ENCODE measurements at places on chromosomes 12 and 14.

DNA sequence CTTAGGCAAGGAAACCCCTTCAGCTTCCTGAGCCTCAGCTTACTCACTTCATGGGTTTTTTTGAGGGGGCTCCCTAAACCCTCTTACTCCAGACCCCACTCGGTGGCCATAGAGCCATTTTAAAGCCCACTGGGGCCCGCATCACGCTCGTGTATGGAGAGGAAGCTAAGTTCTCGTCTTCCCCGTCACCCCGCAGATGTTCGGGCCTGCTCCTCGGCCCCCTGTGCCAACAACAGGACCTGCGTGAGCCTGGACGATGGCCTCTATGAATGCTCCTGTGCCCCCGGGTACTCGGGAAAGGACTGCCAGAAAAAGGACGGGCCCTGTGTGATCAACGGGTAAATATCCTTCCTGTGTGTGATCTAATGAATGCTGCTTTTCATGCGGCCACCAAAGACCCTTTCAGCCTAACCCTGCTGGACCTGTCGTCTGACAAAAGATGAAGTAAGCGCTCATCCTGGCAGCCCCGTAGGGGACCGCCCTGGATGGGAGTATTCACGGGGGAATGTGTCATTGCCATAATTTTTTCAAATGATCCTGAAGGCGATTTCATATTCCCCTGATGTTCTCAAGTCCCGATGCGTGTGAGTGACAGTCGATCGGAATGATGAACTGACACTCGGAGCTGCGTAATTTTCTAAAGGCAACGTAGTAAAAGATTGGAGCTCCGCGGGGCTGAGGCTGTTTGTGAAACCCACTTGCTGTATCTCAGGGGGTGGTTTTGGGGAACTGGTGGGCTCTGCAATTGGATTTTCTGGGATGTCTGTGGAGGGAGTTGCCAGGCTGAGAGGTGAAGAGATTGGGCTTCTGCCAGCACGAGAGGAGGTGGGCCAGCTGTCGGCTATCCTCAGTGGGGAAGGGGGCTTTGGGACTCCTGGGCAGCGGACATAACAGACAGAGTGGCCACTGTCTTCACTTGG lies 5.4 kb downstream of the DLK1 start:
- DNase-seq: no peak

GRCh38 chr12:79690142-79690637 lies 574 bp downstream of the PAWR start:
- no peak for DNase-seq

DNA sequence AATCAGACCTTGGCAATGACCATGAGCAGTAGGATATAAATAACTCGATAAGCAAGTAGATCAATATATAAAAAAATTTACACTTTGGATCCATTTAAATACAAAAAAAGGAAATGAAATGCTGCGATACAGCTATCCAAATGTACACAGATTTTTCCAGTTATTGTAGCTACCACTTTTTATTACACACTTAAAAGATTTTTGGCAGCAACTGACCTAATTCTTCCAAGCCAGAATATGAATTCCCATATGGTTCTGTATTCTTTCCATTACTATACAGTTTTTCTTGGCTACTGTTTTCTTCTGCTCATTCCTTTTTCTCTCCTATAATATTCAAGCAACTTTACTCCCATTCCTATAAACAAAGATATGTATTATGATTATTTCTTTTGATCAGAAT lies 52.2 kb downstream of the TMTC1 start:
- no peak for DNase-seq

- no peak for DNase-seq
Measured at GRCh38 chr12:80100591-80100990, 1.3 kb downstream of the OTOGL start.

DNA sequence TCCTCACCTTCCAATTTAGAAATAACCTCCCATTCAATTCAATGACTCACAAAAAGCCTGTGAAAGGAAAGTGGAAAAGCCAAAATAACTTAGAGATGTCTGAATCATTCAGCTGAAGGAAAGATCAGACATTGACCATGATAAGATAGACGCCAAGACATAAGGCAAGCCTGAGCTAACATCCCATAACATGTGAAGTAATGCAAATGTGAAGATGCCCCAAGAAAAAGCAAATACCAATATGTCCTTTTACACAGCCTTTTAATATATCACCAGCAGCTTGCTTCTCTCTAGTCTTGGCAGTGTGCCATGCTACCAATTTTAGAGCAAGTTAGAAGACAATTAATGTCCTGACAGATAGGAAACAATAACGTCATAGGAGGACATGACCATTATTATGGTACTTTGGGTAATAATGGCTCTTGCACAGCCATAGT lies 2.4 kb upstream of the NUMB start:
- DNase-seq: no peak

DNA sequence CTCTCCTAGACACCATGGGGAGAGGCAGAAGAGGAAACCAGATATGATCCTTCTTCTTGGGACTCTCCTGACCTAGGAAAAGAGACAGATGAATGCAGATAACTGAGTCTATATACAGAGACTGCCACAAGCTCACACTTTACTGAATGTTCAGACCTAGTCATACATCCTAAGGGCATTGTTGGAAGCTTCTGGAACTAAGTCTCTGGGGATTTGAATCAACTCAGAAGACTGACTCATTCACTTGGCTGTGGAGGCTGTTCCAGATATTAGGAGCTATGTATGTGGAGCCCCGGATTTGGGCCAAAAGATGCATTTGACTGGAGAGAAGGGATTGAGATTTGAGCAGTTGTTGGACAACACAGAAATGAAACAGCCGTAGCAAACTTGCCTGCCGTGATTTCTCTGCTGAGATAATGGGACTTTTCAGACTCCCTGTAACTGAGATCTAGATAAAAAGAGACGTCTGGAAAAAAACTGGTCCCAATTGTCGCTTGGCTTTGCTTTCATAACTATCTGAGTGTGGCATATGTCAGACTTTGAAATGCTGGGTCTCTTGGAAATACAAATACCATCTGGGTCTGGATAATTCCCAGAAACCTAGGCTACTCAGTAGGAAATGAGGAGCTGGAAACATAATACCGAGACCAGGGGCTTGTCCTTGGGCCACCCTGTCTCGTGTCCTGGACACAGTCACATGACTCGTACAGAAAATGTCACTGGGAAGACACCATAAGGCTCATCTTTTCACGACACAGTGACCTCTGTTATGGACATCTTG lies 396.8 kb downstream of the NUAK1 start:
- no peak for DNase-seq

- no peak for DNase-seq
Measured at GRCh38 chr12:65695113-65695865, 129.0 kb upstream of the HMGA2 start.

DNA sequence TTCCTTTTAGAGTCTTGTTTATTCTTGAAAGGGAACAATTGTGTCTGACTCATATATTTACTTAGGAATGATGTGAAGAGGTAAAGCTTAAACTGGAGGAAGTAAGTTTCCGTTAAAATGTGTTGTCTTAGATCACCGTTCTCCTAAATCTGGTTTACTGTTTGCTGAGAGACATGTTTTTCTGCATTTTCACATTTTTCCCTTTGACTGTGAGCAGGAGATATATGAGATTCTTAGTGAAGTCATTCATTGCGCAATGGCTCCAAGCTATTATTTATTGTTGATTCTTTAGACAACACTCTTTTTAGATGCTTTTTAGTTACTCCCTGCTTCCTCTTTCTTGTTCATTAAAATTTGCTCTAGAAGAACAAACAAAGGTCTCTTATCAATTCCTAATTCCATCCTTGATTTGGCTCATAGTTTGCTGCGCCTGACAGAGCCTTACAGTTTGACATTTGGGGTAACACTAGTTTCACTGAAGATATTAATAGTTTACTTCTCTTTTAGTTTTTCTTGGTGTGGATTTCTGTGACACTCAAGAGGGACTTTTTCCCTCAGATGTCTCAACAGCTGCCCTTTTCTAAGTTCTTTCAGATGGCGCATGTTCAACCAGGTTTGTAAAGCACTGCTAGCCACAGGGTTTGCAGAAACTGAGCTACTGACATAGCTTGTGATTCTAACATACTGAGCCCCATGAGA lies 11.4 kb downstream of the CLECL1 start:
- DNase-seq: peak; percentile 30

All from GM20000 (cell line).